ENCODE measurements at places on chromosomes 2 and 18.

DNA sequence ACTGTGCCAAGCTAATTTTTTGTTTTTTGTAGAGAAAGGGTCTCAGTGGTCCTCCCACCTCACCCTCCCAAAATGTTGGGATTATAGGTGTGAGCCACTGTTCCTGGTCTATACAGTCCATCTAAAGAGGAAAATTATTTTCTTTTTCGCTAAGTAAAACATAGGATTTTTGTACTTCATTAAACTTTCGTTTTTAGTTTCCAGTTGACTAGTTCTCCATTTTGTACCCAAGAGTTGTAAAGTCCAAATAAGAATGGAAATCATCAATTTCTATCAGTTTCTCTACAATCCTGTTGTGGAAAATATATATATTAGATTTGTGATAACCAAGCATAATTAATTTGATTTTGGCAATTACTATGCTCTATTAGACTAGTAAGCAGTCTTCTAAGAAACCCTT, 156.4 kb downstream of the BABAM2 start:
- no peak for DNase-seq

DNA sequence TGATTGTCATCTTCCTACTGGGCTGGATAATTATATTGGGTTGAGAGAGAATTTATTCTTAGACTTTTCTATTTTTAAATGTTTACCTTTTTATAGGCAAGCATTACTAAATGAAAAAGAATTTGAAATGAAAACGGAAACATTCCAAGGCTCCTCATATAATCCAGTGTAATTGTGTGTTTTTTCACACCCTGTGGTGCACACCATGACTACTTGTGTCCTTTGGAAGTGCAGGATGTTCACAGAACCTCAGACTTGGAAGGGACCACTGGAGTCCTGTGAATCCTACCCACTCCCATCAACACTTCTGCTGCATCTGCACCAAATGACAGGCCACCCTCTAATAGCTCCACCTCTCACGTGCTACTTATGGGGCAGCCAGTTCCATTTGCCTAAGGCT, 48.0 kb downstream of the NAT8 start:
- no peak for DNase-seq

DNA sequence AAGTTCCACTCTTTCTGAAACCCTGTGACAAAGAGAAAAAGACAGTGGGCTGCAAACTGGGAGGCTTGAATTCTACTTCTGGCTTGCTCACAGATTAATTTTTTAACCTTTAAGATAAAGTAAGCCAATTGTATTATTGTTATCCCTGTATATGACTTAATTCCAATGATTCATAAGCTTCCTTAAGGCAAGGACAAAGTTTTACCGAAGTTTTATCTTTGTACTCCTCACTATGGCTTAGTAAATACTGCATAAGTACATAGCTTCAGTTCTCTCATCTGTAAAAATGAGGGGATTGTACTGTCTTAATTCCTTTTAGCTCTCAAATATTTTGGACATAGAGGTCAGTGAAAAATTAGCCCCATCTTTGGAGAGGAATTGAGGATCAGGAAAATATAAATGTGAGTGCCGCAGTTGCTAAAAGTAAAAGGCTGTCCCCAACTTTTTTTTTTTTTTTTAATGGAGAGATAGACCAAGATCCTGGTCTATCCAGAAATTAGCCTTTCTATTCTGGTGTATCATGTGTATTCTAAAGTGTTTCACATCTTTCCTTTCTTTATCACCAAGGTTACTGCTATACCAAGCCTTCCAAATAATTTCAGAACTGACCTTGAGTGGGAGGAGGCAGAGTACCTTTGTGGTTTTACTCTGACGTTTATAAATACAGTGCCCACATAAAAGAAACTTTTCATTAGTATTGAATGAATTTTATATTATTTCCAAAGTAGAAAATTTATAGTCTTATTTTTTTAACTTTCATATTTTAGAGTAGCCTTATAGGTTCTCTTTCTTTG, 13.3 kb downstream of the RELCH start:
- DNase-seq: no peak

GRCh38 chr2:101500180-101500579, 25.3 kb upstream of the RFX8 start:
- no peak for DNase-seq

- no peak for DNase-seq
These were observed 19.7 kb upstream of the FHL2 start for GRCh38 chr2:105418522-105418921.

DNA sequence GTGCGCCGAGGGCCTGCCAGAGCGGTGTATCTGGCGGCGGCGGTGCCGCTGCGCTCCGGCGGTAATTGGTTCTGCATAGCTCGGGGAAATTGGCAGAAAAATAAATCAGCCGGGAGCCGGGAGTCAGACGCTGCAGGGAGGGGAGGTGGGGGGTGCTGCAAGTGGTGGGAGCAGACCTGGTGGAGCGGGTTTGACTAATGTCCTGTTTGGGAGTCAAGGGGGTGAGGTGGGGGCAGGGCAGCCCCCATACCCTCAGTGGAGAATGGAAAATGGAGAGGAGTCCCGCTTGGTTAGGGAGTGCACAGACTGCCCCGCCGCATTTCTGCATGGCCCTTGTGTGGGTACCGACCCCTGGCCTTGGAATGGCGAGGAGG, 107.3 kb downstream of the DYSF start:
- DNase-seq: no peak
